ENCODE measurements at places on chromosomes 7 and 10.

- no peak for DNase-seq
These were observed 9.4 kb downstream of the BZW2 start for GRCh38 chr7:16655394-16655793.

- no peak for DNase-seq
These were observed 156.6 kb downstream of the CCDC3 start for GRCh38 chr10:12844811-12845483.

GRCh38 chr7:5344342-5344741 lies 61.6 kb downstream of the SLC29A4 start:
- no peak for DNase-seq

DNA sequence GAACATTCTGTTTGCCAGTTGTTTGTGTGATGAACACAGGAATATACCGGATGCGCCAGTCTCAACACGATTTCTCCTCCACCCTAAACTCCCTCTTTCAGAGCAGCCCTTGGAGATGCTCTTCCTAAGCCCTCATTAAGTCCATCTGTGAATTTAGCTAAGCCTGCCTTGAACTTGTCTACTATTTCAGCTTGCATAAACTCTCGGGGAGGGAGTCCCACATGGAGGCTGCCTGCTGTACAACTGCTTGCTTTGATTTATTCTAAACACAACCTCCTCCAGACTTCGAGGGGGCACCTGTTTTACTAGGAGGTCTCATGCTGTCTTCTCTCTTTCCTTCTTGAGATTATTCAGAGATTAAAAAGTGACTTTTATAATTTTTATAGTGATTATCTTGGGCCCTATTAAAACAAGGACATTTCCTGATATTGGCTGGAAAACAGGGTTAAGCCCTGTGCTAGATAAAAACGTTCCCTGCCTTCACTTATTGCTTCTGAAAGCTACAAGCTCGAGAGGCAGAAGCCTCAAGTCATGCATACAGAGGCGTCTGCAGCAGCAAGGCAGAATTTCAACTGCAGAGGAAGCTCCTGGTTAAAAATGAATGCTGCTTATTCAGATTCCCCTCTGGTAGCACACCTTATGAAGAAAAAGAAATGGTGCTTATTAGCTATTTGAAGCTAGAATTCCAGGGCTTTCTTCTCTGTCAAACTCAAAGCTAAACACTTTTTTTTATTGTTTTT lies 174.3 kb downstream of the FANK1 start:
- no peak for DNase-seq

- DNase-seq, result no peak
These were observed 34.2 kb upstream of the IL15RA start for GRCh38 chr10:6011558-6011957.

DNA sequence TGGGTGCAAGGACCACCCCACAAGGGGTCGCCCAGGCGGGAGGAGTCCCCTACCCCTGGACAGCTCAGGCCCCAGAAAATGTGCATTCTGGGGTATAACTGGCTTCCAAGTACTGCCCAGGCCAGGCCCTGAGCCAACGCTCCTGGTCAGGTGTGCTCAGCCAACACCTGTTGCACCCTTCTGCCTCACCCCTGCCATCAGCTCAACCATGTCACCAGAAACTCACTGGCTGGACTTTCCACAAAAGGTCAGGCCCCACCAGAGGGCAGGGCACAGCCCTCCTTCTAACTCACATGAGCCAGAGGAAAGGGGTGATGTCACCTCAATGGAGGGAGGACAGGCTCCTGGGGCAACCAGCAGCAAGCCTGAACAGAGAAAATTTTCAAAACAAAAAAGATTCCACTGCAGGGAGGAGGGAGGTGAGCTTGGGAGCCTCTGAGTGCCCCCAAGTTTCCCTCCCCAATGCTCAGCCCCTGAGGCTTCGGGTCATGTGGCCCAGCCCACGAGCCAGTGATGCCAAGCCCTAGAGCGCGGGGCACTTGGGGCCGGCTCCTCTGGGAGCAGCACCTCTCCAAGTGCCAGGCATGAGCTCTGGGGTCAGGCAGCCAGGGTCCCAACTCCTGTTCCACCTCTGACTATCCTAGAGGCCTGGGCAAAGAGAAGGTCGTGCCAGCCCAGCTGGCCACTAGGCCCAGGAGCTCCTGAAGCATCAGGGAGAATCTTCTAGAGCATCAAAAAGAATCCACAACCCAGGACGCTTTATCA lies 2.2 kb downstream of the OGDHL start:
- peak; percentile 16 for DNase-seq

DNA sequence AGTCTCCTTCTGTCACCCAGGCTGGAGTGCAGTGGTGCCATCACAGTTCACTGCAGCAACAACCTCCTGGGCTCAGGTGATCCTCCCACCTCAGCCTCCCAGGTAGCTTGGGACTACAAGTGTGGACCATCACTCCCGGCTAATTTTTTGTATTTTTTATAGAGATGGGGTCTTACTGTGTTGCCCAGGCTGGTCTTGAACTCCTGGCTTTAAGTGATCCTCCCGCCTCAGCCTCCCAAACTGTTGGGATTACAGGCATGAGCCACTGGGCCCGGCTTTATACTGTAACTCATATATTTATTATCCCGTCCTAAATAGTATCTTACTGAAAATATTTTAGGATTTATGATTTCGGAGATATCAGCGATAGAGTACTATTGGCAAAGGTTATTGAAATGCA lies 10.9 kb downstream of the EIF4H start:
- DNase-seq, result no peak

GRCh38 chr10:128606055-128606454 lies 479.8 kb upstream of the MKI67 start:
- DNase-seq, result no peak

GRCh38 chr7:107309296-107309695 lies 140.5 kb downstream of the HBP1 start:
- no peak for DNase-seq

DNA sequence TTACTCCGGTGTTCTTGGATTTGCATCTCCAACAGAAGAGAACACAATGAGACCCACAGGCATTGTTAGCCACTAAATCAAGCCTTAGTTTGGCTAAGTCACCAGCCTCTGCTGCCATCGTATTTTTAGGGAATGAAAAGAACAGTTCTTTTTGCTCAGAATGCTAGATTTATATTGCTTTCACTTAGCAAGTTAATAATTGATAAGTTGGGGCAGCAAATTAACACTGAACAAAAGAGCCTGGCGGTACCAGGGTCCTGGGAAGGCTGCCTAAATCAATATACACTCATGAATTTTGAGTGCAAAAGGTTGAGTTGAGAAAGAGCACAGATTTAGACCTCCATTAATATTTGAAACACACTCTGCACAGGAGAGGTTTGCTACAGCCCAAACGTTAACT lies 767.7 kb downstream of the TYW1 start:
- DNase-seq, result no peak

GRCh38 chr10:63548860-63549259 lies 27.7 kb downstream of the REEP3 start:
- DNase-seq, result no peak

DNA sequence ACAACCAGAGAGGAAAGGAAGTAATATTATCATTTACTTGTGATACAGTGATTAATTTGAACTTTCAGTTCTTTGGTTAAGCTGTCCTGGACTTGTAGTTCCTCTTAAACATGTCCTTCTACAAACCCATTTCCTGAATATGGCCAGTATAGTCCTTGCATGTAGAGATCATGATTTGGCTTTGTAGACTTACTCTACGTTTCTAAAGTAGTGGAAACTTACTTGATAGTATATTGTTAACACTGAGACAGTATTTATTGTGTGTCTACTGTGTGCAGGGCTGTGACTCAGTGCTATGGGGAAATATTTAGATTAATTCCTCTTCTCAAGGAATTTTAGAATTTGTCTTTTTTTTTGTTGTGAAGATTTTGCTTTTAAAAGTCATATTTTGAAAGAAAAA lies 109.5 kb downstream of the NRF1 start:
- DNase-seq, result no peak

- DNase-seq, result peak; percentile 78
These were observed 50.4 kb downstream of the DNAJB6 start for GRCh38 chr7:157386979-157387800.

- DNase-seq, result no peak
These were observed 35.4 kb downstream of the DRGX start for GRCh38 chr10:49360271-49361177.

- no peak for DNase-seq
These were observed 33.4 kb downstream of the XPNPEP1 start for GRCh38 chr10:109889867-109890266.

- DNase-seq, result no peak
These were observed 88.6 kb downstream of the NRG3 start for GRCh38 chr10:81963606-81964005.

- peak; percentile 80 for DNase-seq
These were observed 14.7 kb downstream of the FAM241B start for GRCh38 chr10:69644658-69645295.

- no peak for DNase-seq
These were observed 118.4 kb upstream of the CACUL1 start for GRCh38 chr10:118873091-118873737.

GRCh38 chr7:19016140-19016539 lies 101.3 kb downstream of the TWIST1 start:
- DNase-seq, result no peak

DNA sequence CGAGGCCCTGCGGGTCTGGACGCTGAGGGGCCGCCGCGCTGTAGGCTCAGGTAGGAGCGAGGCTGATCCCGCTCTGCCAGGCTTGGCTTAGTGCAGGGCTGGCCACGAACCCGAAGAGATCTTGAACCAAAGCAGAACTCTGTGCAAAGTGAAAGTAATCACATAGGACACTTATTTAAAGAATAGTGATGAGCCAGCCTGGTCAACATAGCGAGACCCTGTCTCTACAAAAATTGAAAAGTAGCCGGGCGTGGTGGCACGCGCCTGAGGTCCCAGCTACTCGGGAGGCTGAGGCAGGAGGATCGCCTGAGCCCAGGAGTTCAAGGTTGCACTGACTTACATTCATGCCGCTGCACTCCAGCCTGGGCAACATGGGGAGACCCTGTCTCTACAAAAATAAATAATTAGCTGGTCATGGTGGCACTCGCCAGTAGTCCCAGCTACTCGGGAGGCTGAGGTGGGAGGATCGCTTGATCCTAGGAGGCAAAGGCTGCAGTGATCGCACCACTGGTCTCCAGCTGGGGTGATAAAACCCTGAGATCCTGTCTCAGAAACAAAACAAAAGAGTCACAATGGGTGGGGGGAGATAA lies 541 bp downstream of the ZSCAN25 start:
- DNase-seq, result no peak

GRCh38 chr7:92697012-92697411 lies 106.8 kb upstream of the FAM133B start:
- no peak for DNase-seq

- DNase-seq, result no peak
These were observed 19.1 kb downstream of the ZFAND4 start for GRCh38 chr10:45653454-45653853.

GRCh38 chr10:25257646-25258045 lies 82.8 kb downstream of the GPR158 start:
- no peak for DNase-seq

- no peak for DNase-seq
These were observed 3.2 kb upstream of the ZNF775 start for GRCh38 chr7:150375662-150376521.

DNA sequence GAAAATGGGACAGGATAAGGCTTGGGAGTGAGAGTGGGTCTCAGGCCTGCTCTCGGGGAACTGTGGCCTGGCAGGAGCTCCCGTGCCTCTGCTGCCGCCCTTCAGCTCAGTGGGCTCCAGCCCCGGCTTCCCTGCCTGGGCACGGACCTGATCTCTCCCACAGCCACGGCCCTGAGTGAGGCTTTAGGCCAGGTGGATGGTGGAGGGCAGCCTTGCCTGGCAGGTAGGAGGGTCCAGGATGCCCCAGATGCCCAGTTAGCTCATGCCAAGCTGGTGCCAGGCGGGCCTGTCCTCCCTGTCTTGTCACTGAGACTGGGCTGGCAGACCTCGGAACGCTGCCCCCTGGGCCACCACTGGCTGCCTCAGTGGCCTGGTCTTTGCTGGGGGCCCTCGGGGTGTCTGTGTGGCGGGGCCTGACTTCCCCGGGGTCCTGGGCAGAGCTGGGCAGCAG lies 116.6 kb downstream of the INPP5A start:
- DNase-seq, result no peak

DNA sequence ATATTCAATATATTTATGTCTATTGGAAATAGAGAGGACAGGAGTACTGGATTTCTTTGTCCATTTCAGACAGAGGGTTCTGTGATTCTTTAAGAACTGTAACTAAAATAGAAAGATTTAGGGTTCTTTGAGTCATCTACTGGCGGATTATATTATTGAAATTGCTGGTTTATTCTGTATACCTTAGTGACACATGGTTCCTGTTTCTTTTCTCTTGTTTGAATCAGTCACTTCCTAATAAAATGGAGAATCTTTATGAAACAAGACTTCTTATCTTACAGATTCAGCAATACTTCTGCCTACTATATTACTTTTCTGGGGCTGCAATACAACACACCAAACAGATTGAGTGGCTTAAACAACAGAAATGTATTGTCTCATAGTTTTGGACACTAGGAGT lies 20.8 kb upstream of the ZNF800 start:
- DNase-seq, result no peak

DNA sequence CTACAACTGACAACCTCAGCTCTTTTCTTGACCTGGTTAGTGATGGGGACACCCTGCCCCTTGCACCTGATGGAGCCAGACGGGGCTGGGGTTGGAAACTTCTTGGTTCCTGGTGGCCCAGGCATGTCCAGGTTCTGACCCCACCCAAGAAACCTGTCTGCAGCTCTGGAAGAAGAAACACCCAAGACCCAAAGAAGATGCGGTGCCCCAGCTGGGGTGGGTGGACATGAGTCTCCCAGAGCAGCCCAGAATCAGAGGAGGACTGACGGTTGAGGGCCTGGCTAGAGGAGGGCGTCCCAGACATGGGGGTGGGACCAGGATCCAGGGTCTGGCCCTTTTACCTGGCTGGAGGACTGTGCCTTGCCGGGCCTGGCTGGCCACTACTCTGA lies 202.4 kb downstream of the GLRX3 start:
- no peak for DNase-seq

- DNase-seq, result no peak
These were observed 193.4 kb upstream of the PDE1C start for GRCh38 chr7:32263611-32264010.

DNA sequence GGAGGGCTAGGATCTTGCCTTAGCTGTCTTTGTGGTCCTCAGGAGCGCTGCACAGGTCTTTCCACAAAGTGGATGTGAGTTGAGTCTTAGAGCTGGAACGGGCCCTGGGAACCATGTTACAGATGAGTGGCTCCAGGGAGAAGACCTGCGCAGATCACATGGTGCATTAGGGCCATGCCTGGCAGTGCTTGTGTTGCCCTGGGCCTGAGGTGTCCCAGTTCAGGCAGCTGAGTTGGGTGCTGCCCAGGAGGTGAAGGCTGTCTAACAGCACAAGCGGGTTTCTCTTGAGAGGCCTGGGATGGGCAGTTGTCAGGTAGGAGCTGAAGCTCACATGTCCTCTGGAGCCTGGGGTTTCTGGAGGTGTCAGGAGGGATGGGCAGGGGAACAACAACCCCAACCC lies 33.7 kb upstream of the ANKRD2 start:
- no peak for DNase-seq

- no peak for DNase-seq
These were observed 4.0 kb upstream of the LFNG start for GRCh38 chr7:2515424-2516193.
